ENCODE measurements at places on chromosomes 6 and 20. TPM values are rescaled to one million over a fixed set of nuclear protein-coding genes. Genes with fewer than 3 reads are reported as not detected.

- H3K27me3 ChIP-seq: no peaks in the 10 kb centered on the region
- DNase-seq: no peak
- H3K4me1 ChIP-seq: no peaks in the 10 kb centered on the region
- no peak overlapping the region for H3K27ac ChIP-seq
These were observed 562.3 kb downstream of the DHX35 start for GRCh38 chr20:39524371-39524911.

DNA sequence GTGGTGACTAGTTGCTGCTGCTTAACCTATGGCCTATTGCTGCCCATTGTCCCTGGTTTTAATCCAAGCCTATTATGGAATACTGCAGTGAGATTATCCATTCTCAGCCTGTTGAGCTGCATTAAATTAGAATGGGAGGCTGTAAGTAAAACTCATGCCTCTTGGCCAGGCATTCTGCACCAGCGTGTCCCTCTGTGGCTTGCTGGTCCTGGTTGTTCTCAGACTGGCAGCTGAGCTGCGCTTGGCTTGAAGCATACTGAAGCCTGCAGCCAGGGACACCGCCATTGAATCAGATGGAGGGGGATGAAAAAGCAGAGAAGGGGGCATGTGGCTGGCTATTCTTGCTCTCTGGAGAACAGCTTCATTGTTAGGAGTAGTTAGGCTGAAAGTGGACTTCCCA lies 15.6 kb downstream of the LRRN4 start:
- peaks cover 41% of the 10 kb centered on the region for H3K36me3 ChIP-seq
- DNase-seq: no peak
- H3K27me3 ChIP-seq: no peaks in the 10 kb centered on the region
- no peak overlapping the region for H3K27ac ChIP-seq
- no peaks in the 10 kb centered on the region for H3K4me1 ChIP-seq

- H3K27ac ChIP-seq: no peak overlapping the region
- H3K36me3 ChIP-seq: no peaks in the 10 kb centered on the region
- peaks cover 13% of the 10 kb centered on the region for H3K4me1 ChIP-seq
- DNase-seq: no peak
- H3K27me3 ChIP-seq: peaks cover under 1% of the 10 kb centered on the region
These were observed 50.8 kb upstream of the MLN start for GRCh38 chr6:33854572-33855030.

DNA sequence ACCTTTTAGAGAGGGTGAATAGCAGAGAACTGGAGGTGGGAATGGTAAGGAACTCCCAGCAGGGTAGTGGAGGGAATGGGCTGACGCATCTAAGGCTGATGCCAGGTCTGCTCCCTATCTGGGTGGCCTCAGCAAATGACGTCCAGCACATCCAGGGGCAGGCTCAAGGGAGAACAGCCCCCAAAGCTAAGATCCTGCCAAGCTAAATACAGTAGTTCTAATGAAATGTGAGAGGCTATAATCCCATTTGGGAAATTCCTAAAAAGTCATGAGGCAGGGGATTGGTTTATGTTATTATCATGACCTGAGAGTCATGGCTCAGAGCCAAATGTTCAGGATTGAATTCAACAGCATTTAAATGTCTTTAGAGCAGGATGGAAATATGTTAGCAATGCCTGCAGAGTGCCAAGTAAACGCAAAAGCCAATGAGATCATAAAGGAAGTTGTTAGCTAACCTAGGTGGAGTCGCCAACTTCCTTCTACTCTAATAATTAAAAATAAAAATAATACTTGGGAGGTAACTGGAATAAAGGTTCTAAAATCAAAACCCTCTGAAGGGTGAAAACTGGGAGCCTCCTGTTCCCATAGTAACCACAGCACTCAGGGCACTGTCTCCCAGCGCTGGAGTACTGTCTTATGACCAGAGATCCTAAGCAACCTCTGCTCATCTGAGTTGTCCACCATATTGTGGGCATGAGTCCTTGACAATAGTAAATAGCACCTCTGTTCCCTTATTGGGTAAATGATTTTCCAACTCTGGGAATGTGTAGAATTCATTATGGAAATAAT lies 34.8 kb downstream of the IYD start:
- no peaks in the 10 kb centered on the region for H3K36me3 ChIP-seq
- H3K4me1 ChIP-seq: no peaks in the 10 kb centered on the region
- no peak for DNase-seq
- no peak overlapping the region for H3K4me3 ChIP-seq
- H3K27ac ChIP-seq: no peak overlapping the region

- H3K27me3 ChIP-seq: no peaks in the 10 kb centered on the region
- H3K4me3 ChIP-seq: no peak overlapping the region
- DNase-seq: no peak
- no peak overlapping the region for H3K27ac ChIP-seq
- H3K36me3 ChIP-seq: peaks cover 19% of the 10 kb centered on the region
These were observed 72.4 kb upstream of the SYNJ2 start for GRCh38 chr6:157909282-157909664.

GRCh38 chr6:169101036-169101805 lies 152.4 kb downstream of the THBS2 start:
- H3K4me3 ChIP-seq: no peak overlapping the region
- no peaks in the 10 kb centered on the region for H3K4me1 ChIP-seq
- no peaks in the 10 kb centered on the region for H3K36me3 ChIP-seq

- no peaks in the 10 kb centered on the region for H3K36me3 ChIP-seq
- no peak for DNase-seq
- no peaks in the 10 kb centered on the region for H3K27me3 ChIP-seq
These were observed 85.7 kb downstream of the GJA1 start for GRCh38 chr6:121521164-121521555.

DNA sequence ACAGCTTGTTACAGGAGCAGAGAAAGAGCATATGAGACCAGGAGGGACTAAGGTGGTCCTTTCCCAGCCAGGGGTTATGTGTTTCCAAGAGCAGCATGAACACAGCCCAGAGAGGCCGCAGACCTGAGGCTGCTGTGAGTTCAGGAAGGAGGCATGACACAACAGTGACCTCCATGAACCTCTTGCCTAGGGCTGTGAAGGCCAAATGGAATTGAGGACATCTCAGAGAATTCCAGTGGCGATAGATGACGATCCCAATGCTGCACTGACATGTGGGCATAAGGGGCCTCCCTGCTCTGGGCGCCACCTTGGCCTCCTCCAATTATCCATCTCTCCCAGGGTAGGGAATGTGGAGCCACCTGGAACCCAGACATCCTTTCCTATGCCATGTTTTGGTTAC lies 79.9 kb upstream of the FUCA2 start:
- no peak overlapping the region for H3K4me3 ChIP-seq
- DNase-seq: no peak
- H3K27me3 ChIP-seq: no peaks in the 10 kb centered on the region
- H3K27ac ChIP-seq: no peak overlapping the region
- H3K4me1 ChIP-seq: no peaks in the 10 kb centered on the region

Gene SRSF3
- 684 TPM for total RNA-seq

All from HepG2 (cell line).